ENCODE measurements at places on chromosomes 2 and 18.

DNA sequence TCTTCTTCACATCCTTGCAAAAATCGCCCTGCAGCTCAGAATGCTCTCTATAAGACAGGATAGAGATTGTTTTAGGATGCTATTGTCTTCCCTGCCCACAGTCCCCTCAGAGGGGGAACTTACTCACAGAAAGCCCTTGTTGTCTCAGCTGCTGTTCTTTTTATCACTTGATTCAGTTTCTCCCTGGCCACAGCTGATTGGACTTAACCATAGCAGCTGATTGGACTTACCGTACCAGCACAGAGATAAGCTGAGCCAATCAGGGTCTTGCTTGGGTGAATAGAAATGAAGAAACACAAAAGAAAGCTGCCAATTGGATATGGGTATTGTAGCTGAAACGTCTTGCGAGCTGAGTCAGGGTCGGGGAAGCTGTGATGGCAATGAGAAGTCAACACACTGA, 194.2 kb upstream of the MEX3C start:
- H3K27ac ChIP-seq, result no peak overlapping the region
- H3K36me3 ChIP-seq, result no peaks in the 10 kb centered on the region
- no peaks in the 10 kb centered on the region for H3K4me1 ChIP-seq
- peaks cover 44% of the 10 kb centered on the region for H3K27me3 ChIP-seq
- no peak for DNase-seq

DNA sequence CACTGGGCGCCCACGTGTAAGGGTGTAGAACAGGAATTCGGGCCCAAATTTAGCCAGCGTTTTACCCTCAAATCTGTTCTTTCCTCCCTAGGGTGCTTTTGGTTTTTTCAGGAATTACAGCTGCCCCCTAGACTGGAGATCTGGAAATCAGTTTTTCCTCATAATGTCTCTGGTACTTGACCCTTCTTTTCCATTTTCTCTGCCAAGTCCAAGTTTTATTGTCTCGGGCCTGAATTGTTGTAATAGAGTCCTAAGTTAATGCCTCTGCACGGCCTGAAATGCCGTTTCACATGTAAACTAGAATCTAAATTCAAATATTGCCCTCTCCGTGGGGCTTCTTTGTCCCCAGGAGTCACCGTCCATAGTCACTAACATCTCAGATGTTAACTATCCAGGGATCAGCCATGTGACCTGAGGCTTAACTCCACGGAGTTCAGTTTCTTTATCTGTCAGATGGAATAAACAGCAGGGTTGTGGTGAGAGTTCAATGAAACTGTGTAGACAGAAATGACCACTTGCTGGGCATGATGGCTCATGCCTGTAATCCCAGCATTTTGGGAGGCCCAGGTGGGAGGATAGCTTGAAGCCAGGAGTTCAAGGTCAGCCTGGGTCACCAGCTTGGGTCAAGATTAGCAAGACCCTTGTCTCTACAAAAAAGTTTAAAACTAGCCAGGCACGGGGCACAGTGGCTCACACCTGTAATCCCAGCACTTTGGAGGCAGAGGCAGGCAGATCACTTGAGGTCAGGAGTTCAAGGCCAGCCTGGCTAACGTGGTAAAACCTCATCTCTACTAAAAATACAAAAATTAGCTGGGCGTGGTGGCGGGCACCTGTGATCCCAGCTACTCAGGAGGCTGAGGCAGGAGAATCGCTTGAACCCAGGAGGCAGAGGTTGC, 12.7 kb upstream of the CABLES1 start:
- no peak overlapping the region for H3K4me3 ChIP-seq
- no peak for DNase-seq
- no peak overlapping the region for H3K27ac ChIP-seq

DNA sequence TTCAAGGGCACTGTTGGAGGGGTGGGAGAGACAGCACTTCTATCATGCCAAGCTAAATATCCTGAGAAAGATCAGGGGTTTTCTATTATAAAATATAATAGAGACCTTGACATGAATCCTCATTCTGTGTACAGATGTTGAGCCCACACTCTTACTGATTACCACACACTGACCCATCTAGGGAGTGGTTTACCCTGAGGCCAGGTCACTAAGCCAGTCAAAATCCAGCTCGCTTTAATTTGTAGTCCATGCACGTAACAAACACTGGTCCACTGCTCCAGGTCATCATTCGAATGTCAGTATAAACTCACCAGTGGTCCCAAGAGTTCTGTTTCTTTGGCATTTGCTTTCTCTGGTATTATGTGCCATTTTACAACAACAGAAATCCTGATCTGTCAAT, 96.4 kb downstream of the SLC8A1 start:
- H3K4me3 ChIP-seq, result no peak overlapping the region
- DNase-seq, result no peak
- no peaks in the 10 kb centered on the region for H3K4me1 ChIP-seq

DNA sequence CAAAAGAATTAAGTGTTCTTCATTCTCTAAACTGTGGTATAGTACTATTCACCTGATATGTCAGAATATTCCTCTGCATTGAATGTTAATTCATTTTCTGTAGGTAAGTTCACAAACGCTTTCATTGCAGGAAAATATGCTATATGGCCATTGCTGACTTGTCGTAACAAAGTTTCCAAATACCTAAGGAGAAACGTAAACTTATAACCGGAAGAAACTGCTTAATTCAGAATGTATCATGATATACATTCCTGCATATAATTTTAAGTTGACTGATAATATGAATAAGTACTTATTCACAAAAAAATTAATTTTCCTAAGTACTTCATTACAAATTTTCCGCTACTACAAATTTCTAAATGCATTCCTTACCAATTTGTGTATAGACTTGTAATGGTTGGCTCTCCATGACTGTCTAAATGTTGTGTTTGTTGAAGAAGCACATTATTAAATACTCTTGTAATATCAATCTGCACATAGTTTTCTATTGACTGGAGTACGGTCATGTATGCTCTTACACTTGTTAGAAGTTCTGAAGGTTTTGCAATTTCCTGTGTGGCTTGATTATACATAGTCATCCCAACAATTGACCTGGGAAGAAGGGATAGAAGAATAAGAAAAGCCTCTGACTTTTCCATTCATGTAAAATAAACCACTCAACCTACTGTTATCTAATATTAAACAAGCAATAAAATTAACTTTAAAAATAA, 85.4 kb downstream of the NCKAP1 start:
- no peak overlapping the region for H3K4me3 ChIP-seq
- H3K27ac ChIP-seq, result no peak overlapping the region
- H3K27me3 ChIP-seq, result no peaks in the 10 kb centered on the region
- DNase-seq, result no peak
- no peaks in the 10 kb centered on the region for H3K4me1 ChIP-seq
- H3K36me3 ChIP-seq, result peaks cover 6% of the 10 kb centered on the region

DNA sequence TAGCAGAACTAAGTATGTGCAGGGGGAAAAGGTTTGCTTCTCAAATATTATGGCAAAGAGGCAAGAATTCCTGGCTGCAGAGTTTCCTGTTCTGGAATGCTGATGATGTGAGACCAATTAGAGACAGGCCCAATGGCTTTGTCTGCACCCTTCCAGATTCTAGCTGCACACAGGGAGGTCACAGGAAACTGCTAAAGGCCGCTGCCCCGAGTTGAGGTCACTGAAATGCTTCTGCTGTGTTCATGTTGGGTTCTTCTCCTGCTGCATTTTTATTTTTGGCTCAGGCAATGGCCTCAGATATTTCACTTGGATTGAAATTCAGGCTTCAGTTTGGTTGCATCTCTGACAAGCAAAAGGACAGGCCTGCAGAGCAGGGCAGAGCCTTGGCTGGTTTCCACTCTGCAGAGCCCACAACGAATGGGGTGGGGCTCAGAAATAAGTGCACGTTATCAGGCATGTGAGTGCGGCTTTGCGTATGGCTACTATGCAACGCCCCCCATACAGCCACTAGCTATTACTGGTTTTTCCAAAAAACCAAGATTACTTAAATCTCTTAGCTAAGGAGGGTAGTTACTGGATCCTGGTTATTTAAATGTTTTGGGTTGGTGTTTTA, 66.9 kb upstream of the FZD5 start:
- no peak overlapping the region for H3K27ac ChIP-seq
- peaks cover under 1% of the 10 kb centered on the region for H3K36me3 ChIP-seq
- DNase-seq, result no peak
- H3K4me3 ChIP-seq, result no peak overlapping the region
- H3K4me1 ChIP-seq, result no peaks in the 10 kb centered on the region

DNA sequence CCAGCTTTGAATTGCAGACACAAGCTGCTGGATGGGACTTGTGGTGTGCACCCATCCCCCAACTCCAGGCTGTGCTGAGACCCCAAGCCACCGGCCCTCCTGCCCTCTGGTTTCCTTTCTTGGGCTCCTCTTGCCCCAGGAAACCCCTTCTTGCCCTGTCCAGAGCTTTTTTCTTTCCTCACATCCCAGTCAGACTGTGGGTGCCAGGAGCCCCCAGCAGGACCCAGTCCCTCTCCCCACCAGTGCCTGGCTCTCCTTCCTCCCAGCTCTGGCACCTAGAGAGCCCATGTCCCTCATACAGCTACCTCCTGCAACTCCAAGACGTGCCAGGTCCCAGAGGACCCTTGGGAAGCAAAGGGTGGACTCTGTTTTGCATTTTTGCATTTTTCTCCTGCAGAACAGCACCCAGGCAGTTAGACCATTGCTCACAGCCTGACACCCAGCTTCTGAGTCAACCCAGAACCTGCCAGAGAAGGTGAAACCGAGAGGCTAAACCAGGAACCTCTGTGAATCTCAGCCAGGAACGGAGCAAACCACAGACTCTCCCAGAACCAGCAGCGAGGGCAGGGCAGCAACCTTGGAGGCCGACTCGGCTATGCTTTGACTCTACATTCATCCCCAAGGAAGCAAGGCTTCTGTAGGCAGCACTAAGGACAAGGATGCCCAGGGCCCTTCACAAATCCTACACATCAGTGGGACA, 221.1 kb downstream of the ANAPC1 start:
- no peak overlapping the region for H3K27ac ChIP-seq
- peaks cover 10% of the 10 kb centered on the region for H3K4me1 ChIP-seq
- DNase-seq, result no peak
- no peaks in the 10 kb centered on the region for H3K27me3 ChIP-seq
- H3K36me3 ChIP-seq, result no peaks in the 10 kb centered on the region
- H3K4me3 ChIP-seq, result no peak overlapping the region

DNA sequence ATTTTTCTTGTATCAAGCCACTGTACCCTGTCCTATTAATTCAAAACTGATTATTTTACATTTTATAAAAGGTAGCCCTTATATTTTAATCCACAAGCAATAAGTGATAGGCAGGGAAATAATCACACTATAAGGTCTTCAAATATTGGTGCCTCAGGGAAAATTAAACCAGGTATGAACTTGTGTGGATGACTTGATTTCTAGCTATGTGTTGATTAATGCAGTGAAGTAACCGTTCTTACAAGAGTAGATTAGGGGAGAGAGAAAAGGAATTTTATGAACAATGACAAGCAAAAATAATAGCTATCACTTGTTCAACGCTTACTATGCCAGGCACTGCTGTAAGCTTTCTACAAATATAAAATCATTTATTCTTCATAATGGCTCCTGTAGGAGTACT, 199.6 kb downstream of the PTGR3 start:
- peaks cover 12% of the 10 kb centered on the region for H3K4me1 ChIP-seq
- H3K36me3 ChIP-seq, result peaks cover under 1% of the 10 kb centered on the region
- H3K4me3 ChIP-seq, result no peak overlapping the region
- H3K27ac ChIP-seq, result no peak overlapping the region
- no peaks in the 10 kb centered on the region for H3K27me3 ChIP-seq
